ENCODE measurements at places on chromosomes 1 and 21.
A peak's percentile ranks its signal among the peaks of the same experiment; 100 is the strongest.

- no peak for DNase-seq
Observed at GRCh38 chr1:26782521-26783212, 5.1 kb upstream of the PIGV start.

DNA sequence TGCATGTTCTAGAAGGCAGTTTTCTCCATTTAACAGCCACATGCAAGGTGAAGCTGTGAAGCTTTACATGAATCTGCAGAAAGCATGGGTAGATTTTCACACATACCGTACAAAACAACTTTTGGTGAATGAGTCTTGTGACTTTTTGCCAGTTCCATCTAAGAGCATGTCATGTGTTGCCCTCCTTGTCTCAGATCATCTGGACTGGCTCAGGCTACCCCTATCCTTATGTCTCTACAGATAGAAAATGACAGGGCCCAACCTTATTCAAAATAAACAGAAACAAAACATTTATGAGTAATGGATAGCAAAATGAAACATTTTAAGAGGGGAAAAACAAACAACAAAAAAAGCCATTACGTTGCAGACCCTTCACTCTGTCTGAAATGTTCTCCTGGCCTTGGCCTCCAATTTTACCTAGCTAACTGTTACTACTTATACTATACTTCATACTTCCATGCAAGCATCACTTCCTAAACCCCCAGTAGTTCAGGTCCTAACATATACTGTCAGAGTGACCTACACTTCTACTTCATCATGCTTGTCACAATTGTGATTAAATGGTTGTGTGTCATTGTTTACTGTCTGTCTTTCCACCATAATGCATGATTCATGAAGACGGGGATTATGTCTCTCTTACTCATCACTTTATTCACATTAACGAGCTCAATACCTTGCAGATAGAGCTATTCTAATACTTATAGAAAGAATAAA is 39.0 kb downstream of the LRRC8C start:
- no peak for DNase-seq

GRCh38 chr1:117146575-117147340 is 25.2 kb upstream of the TRIM45 start:
- no peak for DNase-seq

DNA sequence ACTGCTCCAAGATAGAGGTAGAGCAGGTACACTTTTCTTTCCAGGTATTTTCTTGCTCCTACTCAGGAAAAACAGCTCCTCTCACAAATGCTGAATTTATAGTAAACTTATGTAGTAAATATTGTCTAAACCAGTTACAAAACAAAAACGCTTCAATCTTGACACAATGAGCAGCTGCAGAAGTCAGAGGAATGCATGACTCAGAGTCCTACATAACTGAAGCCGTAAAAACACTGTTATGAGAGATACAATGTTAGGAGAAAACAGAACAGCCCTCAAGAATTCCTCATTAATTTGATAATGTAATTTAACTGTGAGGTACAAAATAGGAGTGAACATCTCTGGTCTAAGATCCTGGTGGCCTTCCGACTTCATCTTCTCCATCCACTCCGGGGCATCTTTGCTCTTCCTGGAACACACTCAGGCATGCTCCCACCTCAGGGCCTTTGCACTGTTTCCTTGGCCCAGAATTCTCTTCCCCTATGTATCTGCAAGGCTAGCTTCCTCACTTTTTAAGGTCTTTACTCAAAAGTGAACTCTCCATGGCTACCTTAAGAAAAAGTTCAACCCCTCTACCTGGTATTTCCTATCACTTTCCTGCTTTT is 138.5 kb downstream of the SLC45A1 start:
- DNase-seq = no peak

- DNase-seq = no peak
Observed at GRCh38 chr21:26449161-26449560, 123.9 kb downstream of the CYYR1 start.

DNA sequence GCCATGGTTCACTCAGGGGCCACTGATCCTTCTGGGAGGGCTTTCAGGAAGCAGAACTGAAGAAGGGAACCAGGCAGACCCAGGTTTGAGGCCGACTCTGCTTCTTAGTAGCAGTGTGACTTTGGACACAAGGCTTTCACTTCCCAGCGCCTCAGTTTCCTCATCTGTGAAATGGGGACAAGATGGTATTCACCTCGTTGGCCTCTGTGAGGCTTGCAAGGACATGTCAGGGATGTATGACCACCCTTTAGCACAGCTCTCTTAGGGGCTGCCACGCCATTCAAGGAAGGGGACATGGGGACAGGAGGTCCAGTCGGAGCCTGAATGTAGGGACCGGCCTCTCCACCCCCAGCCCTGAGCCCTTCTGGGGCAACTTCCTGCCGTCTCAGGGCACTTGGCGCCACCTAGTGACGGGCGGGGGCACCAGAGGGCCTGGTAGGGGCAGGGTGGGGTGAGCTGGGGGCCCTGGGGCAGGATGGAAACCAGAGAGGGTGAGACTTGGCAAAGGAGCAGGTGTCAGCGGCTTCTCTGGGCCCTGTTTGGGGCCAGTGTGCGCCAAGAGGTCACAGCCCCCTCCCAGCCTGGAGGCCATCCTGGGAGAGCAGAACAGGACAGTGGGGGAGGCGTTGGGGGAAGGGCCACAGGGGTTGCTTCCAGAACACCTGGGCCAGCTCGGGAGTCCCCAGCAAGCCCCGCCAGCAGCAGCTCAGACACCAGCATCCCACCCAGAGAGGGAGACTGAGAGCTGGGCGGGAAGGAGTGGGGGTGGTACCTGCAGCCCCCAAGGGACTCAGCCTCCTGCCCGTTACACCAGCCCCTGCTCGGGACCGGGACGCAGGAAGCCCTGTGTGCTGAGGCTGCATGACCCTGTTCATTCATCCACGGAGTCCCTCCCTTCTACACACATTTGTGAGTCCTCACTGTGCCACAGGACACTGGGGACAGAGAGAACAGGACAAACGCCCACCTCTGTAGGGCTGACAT is 102.5 kb upstream of the TARDBP start:
- DNase-seq = peak; percentile 45

GRCh38 chr1:78141531-78142231 is 95.9 kb downstream of the GIPC2 start:
- DNase-seq = no peak

DNA sequence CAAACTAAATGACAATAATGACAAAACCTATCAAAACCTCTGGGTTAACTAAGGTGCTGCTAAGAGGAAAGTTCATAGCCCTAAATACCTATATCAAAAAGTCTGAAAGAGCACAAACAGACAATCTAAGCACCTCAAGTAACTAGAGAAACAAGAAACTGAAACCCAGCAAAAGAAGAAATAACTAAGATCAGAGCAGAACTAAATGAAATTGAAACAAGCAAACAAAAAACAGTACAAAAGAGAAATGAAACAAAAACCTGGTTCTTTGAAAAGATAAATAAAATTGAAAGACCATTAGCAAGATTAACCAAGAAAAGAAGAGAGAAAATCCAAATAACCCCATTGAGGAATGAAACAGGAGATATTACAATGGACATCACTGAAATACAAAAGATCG is 44.8 kb upstream of the KIAA0040 start:
- DNase-seq = no peak

- no peak for DNase-seq
Observed at GRCh38 chr1:226310245-226310540, 1.2 kb upstream of the LIN9 start.

DNA sequence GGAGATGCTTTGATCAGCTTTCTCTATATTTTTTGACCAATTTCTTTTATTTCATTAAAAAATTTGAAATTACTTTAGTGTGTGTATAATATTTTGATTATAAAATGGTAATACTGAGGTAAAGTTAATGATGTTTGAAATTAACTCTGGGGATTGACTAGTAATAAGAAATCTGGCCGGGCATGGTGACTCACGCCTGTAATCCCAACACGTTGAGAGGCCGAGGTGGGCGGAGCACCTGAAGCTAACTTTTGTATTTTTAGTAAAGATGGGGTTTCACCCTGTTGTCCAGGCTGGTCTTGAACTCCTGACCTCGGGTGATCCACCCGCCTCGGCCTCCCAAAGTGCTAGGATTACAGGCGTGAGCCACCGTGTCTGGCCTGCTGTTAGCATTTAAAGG is 17.5 kb downstream of the SCP2 start:
- DNase-seq = no peak

DNA sequence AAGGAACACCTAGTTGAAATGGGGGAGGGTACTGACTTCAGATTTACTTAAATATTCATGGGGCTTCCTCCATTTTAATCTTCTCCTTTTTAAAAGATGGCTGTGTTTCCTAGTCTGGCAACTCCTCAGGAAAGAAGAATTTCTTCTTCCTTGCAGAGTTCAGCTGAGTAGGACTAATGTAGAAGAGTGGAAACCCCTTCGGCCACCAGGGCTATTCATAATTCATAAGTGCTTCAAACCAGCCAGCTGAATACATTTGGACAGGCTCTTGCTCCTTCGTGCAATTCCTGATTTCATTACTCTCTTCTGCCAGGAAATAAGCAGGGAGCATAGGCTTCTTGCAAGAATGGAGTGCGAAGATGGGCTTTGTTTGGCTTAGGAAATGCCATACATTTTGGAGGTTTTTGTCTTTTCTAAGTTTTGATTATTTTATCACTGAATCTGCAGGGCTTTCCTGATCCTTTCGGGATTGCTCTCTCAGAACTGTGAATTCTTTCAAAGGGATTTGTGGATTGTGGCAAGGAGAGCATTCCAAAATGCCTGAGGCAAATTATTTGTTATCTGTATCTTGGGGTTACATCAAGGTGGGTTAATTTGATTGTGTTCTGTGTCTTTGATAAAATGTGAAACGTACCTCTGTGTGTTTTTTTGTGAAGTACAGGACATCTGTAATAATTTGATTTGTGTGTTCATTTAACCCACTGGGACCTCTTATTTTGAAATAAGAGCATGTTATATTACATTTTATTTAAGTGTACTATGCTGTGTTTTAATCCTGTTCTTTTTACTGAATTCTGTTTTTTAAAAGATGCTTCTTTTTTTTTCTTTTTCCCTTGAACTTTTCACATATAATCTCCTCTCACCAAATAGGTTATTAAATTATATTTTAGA is 179.4 kb upstream of the SGIP1 start:
- DNase-seq = no peak

DNA sequence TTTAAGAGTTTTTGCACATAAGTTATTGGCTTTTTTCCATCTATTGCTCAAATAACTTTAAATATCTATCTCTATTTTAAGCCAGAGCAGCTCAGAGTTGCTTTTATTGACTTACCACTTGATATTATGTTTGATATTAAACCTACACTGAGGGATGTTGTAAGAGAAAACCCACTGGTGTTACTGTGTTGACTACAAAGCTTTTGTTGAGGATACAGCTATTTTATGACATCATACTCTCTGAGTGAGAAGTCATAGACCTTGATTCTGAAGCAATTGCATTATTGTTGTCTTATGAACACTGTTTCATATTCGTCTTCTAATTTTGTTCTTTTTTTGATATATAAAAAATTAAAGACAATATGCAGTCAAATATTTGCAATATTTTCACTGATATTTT is 560.4 kb downstream of the PTBP2 start:
- DNase-seq = no peak

GRCh38 chr1:101907264-101907663 is 89.5 kb downstream of the OLFM3 start:
- no peak for DNase-seq

- DNase-seq = no peak
Observed at GRCh38 chr1:156795374-156795733, 21.3 kb downstream of the SH2D2A start.

DNA sequence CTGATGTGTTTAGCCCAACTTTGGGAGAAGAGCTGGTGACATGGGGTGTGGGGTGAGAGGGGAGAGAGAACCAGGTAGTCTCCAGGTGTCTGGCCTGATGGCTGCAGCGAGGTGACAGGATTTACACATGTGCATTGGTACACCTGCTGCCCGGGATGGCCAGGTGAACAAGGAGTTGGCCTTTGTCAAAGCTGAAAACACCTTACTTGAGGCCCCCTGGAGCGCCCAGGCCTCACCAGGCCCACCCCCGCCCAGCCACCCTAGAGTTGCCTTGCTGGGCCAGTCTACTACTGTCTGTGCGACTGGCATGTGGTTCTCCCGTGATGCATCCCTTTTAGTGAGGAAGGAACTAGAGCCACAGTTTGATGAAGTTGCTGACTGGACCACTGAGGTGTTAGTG is 90.5 kb downstream of the ADARB1 start:
- DNase-seq = no peak

DNA sequence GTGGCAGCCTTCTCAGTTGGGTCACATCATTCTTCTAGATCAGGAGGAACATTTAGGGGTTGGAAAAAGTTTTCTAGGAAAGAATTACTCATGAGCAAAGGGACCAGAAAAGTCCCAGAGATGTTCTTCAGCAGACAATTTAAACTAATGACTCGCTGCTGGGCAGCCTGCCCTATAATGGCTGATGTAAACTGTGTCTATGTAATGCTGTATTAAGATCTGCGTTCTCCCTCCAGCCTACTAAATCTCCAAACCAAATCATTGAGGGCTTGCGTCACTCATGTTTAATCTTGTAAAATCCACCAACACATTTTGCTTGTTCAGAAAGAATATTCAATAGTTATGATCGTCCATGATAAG is 92.1 kb downstream of the LRRC8C start:
- DNase-seq = no peak

GRCh38 chr1:102800406-102800805 is 307.9 kb downstream of the COL11A1 start:
- DNase-seq = no peak

DNA sequence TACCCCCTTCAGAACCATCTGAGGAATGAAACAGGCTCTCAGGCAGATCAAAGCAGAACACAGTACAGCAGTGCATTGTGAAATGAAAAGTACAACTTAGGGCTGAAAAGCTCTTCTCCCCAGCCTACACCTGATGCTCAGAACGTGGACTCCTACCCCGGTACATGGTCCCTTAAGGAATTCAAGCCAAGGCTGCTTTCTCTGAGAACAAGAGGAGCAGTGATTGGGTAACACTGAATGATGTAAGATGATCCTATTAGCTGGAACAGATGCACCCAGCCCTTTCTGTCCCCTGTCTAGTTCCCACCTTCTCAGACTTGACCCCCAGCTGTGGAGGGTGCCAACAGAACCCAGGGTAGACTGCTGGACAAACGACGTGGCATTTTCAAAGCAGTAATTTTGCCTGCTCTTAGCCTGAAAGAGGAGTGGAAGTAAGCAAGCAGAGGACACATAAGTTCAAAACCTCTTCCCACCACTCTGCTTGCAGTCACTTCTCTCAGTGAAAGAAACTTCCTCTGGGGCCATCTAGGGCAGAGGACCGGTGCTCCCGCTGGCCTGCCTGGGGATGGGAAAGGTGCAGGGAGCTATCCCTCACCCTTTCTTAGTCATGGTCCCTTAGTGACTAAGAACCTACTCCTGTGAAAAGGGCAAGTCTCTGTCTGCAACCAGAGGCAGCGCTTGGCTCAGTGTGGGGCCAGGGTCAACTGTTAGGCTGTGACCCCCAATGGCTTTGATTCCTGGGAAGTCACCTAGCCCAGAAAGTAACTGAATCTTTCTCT is 72.7 kb downstream of the TRABD2B start:
- no peak for DNase-seq

GRCh38 chr1:91764471-91765115 is 121.4 kb downstream of the TGFBR3 start:
- no peak for DNase-seq

GRCh38 chr1:223810586-223810985 is 35.2 kb downstream of the TP53BP2 start:
- no peak for DNase-seq

Measured in stimulated activated CD4-positive, alpha-beta T cell treated with anti-CD3 and anti-CD28 coated beads, Interleukin-1b, Interleukin-23, amount 100 ng/mL, for 1 hour (primary cell).